ENCODE measurements at places on chromosomes 4 and X.

GRCh38 chr4:88207171-88207570 lies 48.7 kb upstream of the ABCG2 start:
- peaks cover 9% of the 10 kb centered on the region for H3K4me1 ChIP-seq
- no peak overlapping the region for H3K27ac ChIP-seq
- no peaks in the 10 kb centered on the region for H3K36me3 ChIP-seq
- no peak for DNase-seq
- H3K4me3 ChIP-seq: no peak overlapping the region

DNA sequence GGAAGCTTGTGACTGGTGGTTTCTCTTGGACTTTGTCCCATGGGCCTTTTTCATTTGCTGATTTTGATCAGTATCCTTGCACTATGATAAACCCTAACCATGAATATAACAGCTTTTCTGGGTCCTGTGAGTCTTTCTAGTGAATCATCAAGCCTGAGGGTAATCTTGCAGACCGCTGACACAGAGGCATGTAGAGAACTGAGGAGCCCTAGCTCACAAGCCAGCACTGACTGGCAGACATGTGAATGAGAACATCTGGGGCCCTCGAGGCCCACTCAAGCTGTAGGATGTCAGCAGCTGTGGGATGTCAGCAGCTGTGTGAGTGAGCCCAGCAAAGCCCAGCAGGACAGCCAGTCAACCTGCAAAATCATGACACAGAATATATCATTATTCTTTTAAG lies 36.7 kb downstream of the HMGB3 start:
- no peak for DNase-seq
- H3K4me1 ChIP-seq: no peaks in the 10 kb centered on the region
- H3K4me3 ChIP-seq: no peak overlapping the region
- H3K27ac ChIP-seq: no peak overlapping the region
- no peaks in the 10 kb centered on the region for H3K27me3 ChIP-seq
- no peaks in the 10 kb centered on the region for H3K36me3 ChIP-seq

DNA sequence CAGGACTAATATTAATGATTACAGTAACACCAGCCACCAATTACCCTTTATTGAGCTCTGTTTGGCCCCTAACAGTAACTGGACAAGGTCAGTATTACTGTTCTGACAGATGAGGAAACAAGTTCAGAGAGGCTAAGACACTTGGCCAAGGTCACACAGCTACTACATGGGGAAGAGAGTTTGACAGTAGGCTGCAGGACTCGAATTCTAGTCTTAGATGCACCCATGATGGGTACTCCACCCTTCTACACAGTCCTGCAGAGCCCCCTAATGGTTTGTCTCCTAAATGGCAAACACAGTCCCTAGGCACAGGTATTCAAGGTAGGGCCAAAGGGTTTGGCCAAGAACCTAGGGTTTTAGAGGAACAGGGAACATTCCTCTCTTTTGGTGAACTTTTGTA lies 93.9 kb downstream of the NSUN7 start:
- no peak for DNase-seq
- H3K4me1 ChIP-seq: peaks cover 17% of the 10 kb centered on the region
- no peak overlapping the region for H3K4me3 ChIP-seq

- peaks cover 99% of the 10 kb centered on the region for H3K4me1 ChIP-seq
- H3K4me3 ChIP-seq: peak overlapping the region; percentile 44
- peak; percentile 46 for DNase-seq
- H3K27me3 ChIP-seq: no peaks in the 10 kb centered on the region
These were observed 17.2 kb upstream of the FGFR3 start for GRCh38 chr4:1775731-1776500.

- peaks cover 11% of the 10 kb centered on the region for H3K4me1 ChIP-seq
- no peak for DNase-seq
- no peak overlapping the region for H3K4me3 ChIP-seq
- H3K36me3 ChIP-seq: peaks cover 48% of the 10 kb centered on the region
- no peak overlapping the region for H3K27ac ChIP-seq
- no peaks in the 10 kb centered on the region for H3K27me3 ChIP-seq
These were observed 41.9 kb downstream of the TNIP2 start for GRCh38 chr4:2714061-2714770.

DNA sequence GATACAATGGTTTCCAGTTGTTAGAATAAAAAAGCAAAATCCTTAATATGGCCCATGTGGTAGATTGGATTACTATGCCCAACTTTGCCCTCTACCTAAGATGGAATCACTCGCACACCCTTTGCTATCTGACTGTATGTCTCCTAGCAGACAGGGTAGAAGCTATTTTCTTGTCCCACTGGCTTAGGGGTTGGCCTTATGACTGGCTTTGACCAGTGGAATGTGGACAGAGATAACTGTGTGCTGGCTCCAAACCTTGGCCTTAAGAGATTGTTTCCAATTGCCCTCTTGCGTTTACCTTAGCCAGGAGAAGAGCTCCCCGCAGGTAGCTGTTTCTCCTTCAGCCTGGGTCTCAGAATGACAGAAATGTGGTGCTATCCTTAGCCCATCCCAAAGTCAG lies 355.9 kb downstream of the BCOR start:
- H3K4me3 ChIP-seq: no peak overlapping the region
- H3K36me3 ChIP-seq: no peaks in the 10 kb centered on the region
- H3K4me1 ChIP-seq: no peaks in the 10 kb centered on the region
- no peaks in the 10 kb centered on the region for H3K27me3 ChIP-seq

DNA sequence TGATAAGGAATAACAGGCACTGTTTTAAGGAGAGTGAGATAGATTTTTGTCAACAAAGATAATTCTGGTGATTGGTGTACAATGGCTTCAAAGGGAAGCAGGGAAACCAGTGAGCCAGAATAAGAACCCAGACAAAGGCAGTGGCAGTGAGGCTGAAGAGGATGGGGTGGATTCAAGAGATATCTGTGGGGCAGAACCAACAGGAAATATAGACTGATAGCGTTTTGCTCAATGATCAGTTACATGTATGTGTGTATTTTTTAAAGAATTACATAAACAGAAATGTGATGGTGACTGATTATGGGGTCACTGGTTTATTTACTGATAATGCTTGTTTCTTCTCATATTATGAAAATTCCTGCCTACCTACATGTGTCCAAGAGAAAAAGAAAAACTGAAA lies 66.4 kb downstream of the AMMECR1 start:
- H3K27ac ChIP-seq: no peak overlapping the region
- H3K36me3 ChIP-seq: no peaks in the 10 kb centered on the region
- DNase-seq: no peak
- no peak overlapping the region for H3K4me3 ChIP-seq
- H3K27me3 ChIP-seq: no peaks in the 10 kb centered on the region
- no peaks in the 10 kb centered on the region for H3K4me1 ChIP-seq

- DNase-seq: no peak
- H3K4me1 ChIP-seq: no peaks in the 10 kb centered on the region
- H3K27me3 ChIP-seq: no peaks in the 10 kb centered on the region
- no peak overlapping the region for H3K4me3 ChIP-seq
- H3K27ac ChIP-seq: no peak overlapping the region
These were observed 78.2 kb downstream of the SH3BGRL start for GRCh38 chrX:81280148-81280547.

GRCh38 chr4:13985837-13986236 lies 358.3 kb upstream of the BOD1L1 start:
- H3K36me3 ChIP-seq: no peaks in the 10 kb centered on the region
- H3K27ac ChIP-seq: no peak overlapping the region
- H3K4me3 ChIP-seq: no peak overlapping the region
- DNase-seq: no peak
- peaks cover 34% of the 10 kb centered on the region for H3K4me1 ChIP-seq
- no peaks in the 10 kb centered on the region for H3K27me3 ChIP-seq

DNA sequence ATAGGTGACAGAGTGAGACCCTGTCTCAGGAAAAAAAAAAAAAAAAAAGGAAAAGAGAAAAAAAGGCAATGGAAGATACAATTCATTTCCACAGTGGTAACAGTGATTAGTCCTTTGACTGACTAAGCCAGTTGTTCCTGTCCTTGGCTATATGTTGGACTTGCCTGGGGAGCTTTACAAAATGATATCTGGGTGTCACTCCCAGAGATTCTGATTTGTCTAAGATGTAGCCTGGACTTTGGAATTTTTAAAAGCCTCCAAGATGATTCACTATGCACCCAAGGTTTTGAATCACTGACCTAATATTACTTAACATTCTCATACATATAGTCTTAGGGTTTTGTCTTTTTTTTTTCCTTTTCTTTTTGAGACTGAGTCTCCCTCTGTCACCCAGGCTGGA lies 16.9 kb downstream of the HELQ start:
- no peaks in the 10 kb centered on the region for H3K4me1 ChIP-seq
- H3K27ac ChIP-seq: no peak overlapping the region
- no peaks in the 10 kb centered on the region for H3K27me3 ChIP-seq
- no peak for DNase-seq

- H3K36me3 ChIP-seq: no peaks in the 10 kb centered on the region
- DNase-seq: no peak
- H3K27ac ChIP-seq: no peak overlapping the region
- no peaks in the 10 kb centered on the region for H3K27me3 ChIP-seq
These were observed 45.2 kb upstream of the BMP15 start for GRCh38 chrX:50865311-50865710.

DNA sequence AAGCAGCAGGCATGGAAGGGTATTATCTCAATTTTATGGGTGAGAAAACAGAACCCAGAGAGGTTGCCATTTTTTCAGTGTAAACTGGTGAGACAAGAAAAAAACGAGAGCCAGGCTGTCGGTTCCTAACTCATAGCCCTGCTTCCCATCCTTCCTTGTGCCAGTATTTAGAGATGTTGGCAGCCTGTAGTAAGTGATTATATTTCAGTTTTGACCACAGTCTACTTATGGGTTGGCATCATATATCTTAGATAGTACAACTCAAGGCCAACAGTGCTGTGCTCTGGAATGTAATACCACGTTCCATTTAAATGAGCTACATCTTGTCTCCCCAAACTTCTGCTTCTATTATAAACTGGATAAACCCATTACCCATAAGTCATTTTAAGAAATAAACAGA lies 40.8 kb downstream of the XK start:
- H3K4me1 ChIP-seq: no peaks in the 10 kb centered on the region
- no peak overlapping the region for H3K4me3 ChIP-seq
- DNase-seq: no peak
- H3K27me3 ChIP-seq: no peaks in the 10 kb centered on the region
- H3K27ac ChIP-seq: no peak overlapping the region

- no peak for DNase-seq
- H3K27me3 ChIP-seq: no peaks in the 10 kb centered on the region
- no peak overlapping the region for H3K4me3 ChIP-seq
These were observed 58.2 kb downstream of the BRWD3 start for GRCh38 chrX:80751456-80751855.

DNA sequence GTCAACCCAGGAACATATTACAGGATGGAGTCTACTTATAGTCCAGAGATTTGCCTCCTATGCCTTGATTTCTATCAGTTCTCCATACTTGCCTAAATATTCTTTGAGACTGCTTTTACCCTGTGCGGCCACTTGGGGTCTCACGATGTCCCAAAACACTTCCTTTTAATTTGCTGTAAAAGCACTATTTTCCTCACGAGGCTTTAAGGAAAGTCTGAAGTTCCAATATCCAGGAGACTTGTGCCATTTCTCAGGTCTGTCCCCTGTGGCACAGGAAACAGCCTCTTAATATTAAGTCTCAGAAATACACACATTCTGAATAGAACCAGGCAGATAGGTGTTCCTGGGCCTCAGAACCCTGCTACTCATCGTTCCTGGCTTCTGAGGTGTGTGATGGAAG lies 142.9 kb downstream of the TMEM164 start:
- DNase-seq: no peak
- no peak overlapping the region for H3K4me3 ChIP-seq
- no peak overlapping the region for H3K27ac ChIP-seq
- H3K4me1 ChIP-seq: peaks cover 12% of the 10 kb centered on the region
- H3K27me3 ChIP-seq: no peaks in the 10 kb centered on the region

DNA sequence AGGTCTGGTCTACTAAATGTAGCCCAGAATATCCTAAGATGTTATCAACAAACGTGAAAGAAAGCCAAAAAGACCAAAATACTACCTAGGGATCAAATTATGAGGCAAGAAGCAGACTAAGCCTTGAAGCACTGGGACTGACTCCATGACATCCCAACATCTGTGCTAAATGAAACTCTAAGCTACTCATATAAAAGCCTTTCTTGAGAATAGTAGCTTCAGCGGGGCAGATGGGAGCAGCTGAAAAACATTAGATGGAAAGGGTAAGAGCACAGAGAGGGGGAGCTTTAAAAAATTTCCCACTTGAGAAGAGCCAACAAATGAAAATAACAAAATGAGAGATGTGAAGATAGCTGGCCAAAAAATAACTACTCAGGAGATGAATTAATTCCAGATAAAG lies 81.7 kb downstream of the MAD2L1 start:
- no peaks in the 10 kb centered on the region for H3K4me1 ChIP-seq
- no peak overlapping the region for H3K4me3 ChIP-seq
- H3K36me3 ChIP-seq: no peaks in the 10 kb centered on the region
- no peak for DNase-seq

GRCh38 chrX:39726771-39727170 lies 371.0 kb downstream of the BCOR start:
- no peaks in the 10 kb centered on the region for H3K27me3 ChIP-seq
- peaks cover 10% of the 10 kb centered on the region for H3K4me1 ChIP-seq
- no peak overlapping the region for H3K27ac ChIP-seq
- no peak overlapping the region for H3K4me3 ChIP-seq
- no peaks in the 10 kb centered on the region for H3K36me3 ChIP-seq
- DNase-seq: no peak

- DNase-seq: no peak
- no peaks in the 10 kb centered on the region for H3K4me1 ChIP-seq
- H3K36me3 ChIP-seq: peaks cover 6% of the 10 kb centered on the region
- no peak overlapping the region for H3K27ac ChIP-seq
- no peaks in the 10 kb centered on the region for H3K27me3 ChIP-seq
These were observed 84.1 kb downstream of the TBCK start for GRCh38 chr4:106231931-106232330.

- H3K4me3 ChIP-seq: no peak overlapping the region
- peaks cover 41% of the 10 kb centered on the region for H3K4me1 ChIP-seq
- H3K27ac ChIP-seq: no peak overlapping the region
- DNase-seq: no peak
These were observed 22.4 kb downstream of the SH3TC1 start for GRCh38 chr4:8221476-8221875.

DNA sequence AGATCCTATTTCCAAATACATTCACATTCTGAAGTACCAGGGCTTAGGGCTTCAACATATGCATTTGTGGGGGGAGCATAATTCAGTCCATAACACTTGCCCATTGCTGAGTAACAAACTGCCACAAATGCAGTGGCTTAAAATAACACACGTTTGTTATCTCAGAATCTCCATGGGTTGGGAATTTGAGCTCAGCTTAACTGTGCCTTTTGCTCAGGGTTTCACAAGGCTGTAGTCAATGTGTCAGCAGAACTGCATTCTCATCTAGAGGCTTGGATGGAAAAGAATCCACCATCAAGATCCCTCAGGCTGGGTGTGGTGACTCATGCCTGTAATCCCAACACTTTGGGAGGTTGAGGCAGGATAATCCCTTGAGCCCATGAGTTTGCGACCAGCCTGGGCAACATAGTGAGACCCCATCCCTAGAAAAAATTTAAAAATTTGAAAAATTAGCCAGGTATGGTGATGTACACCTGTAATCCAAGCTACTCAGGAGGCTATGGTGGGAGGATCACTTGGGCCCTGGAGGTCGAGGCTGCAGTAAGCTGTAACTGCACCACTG lies 25.8 kb upstream of the TBL1X start:
- no peak overlapping the region for H3K4me3 ChIP-seq
- no peak for DNase-seq
- H3K36me3 ChIP-seq: no peaks in the 10 kb centered on the region
- no peak overlapping the region for H3K27ac ChIP-seq
